ENCODE measurements at places on chromosomes 7 and 10.

GRCh38 chr7:18202315-18203045 lies 174.8 kb upstream of the PRPS1L1 start:
- DNase-seq, result no peak

- DNase-seq, result no peak
These were observed 43.2 kb downstream of the VAX1 start for GRCh38 chr10:117094856-117095255.

DNA sequence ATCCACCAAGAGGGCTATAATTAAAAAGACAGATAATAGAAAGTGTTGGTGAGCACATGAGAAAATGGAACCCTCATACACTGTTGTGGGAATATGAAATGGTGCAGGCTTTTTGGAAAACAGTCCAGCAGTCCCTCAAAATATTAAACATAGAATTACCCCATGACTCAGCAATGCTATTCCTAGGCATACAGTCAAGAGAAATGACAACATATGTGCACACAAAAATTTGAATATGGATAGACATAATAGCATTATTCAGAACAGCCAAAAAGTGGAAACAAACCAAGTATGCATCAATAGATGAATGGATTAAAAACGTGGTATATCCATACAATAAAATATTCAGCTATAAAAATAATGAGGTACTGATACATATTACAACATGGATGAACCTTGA lies 64.5 kb upstream of the GDF10 start:
- DNase-seq, result no peak

DNA sequence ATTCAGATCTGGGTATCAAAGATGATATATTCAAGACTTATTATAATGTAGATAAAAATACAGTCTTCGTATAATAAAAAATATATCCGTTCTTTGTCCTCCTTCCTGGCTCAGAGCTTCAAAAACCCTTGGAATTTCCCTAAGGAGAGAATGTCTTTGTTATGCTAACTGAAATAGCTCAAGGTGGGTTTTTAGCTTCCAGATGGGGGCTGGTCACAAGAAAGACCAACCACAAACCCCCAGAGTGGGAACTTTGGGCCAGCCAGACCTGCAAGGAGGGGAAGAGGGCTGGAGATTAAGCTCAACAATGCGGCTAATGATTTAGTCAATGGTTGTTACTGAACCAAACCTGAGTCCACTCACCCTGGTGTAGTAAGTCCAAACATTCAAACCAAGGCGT lies 196.4 kb downstream of the SDHAF3 start:
- DNase-seq, result no peak

- no peak for DNase-seq
These were observed 45.0 kb upstream of the MGAM2 start for GRCh38 chr7:142066536-142066935.

GRCh38 chr7:16594061-16594460 lies 51.5 kb downstream of the ANKMY2 start:
- DNase-seq, result no peak

DNA sequence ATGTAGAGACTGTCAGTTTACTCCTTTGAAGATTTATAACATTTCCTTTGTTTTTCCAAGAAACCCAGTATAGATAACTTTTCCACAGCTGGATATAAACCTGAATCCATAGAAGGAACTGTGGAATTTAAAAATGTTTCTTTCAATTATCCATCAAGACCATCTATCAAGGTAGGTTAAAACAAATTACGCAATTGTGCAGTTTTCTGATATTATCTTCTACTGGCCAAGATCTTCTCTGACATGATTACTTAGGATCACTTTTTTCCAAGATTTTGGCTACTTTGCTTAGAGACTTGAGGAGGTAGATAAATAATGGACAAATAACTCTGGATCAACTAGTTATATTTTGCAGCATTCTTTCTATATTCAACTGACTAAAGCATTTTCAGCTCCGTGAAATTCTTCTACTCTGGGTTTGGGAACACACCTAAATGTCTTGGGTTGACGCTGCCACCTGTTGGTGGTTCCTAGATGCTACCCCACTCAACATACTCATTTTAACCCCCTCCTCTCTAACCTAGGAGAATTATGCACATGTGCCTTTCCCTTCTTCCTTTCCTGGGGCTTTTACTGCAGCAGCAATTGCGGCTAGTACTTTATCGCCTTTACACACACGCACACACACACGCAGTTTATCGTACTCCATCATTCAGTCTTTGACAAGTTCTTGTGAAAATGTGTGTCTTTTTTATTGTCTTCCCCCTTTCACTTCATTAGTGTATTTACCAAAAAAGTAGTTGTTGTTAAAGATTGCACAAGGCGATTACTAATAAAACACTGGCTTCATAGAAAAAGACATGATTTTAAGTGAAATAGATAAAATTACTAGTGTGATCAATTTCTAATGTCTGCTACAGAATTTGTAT lies 32.7 kb downstream of the ABCB5 start:
- no peak for DNase-seq

DNA sequence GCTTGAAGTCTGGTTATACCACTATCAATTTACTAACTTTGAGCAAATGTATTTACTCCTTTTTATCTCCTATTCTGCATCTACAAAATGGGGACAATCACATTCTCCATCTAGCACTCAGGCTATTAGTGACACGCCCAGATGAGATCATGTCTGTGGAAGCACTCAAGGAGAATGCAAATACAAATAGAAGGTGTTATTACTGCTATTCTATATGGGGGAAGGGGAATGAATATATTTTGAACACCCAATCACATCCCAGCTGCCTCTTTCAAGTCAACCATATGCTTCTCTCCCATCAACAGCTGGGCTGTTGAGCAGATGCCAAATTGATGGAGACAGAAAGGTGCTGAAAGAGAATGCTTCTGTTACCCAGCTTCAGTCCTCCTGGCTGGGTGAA lies 23.5 kb downstream of the SGMS1 start:
- DNase-seq, result no peak

- DNase-seq, result no peak
These were observed 68.8 kb downstream of the OSBPL3 start for GRCh38 chr7:24911213-24911603.

- no peak for DNase-seq
These were observed 604 bp upstream of the CYP3A43 start for GRCh38 chr7:99827040-99827778.

- no peak for DNase-seq
These were observed 157.3 kb upstream of the ADCY1 start for GRCh38 chr7:45416846-45417245.

DNA sequence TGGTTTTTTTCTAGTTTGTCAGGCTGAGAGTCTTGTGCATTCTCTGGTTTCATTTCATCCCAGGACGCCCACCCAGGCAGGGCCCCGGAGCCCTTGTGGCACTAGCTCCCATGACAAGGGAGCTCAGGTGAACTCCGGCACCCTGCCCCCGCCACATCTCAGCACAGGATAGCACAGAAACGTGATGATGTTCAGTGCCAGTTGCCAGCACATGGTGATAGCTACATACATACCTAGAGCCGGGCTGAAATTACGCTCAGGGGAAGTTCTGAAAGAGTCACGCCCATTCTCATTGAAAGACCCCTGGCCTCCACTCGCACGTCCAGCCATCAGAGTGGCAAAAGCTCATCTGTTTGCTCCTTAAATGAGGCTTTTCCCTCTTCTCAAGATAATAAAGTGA lies 273.7 kb downstream of the PTPRN2 start:
- DNase-seq, result no peak

DNA sequence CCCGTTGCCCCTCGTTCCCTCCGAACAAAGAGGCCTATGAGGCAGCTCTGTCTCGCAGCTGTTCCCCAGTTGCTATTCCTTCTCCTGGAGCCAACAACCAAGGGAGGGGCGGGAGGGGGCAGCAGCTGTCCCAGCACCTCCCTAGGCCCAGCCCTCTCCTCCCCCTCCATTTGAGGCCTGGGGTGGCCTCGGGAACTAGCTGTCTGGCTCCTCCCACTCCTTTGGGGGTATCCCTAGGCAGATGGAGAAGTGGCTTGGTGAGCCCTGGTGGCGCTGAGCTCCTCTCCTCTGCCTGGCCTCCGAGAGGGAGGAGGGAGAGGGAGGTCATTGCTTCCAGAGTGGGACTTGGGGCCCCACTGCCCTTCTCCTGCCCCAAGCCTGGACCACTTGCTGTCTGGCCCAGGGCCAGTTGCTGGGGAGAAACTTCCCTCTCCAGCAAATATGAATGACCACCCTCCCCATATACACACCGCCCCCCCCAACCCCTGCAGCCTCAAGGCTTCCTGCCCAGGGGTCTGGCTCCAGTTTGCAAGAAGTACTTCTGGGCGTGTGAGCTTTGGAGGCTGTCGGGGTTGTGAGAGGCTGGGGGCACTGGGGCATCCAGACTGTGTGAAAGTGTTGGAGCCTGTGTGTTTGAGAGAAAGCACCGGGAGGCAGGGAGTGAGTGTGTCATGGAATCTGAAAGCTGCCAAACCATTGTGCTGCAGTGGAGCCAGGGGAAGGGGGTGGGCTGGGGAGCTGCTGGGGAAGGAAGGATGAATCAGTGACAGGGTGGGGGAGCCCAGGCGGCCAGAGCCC lies 3.1 kb downstream of the FLNC start:
- no peak for DNase-seq

- DNase-seq, result no peak
These were observed 26.5 kb downstream of the VWA2 start for GRCh38 chr10:114265392-114266053.

DNA sequence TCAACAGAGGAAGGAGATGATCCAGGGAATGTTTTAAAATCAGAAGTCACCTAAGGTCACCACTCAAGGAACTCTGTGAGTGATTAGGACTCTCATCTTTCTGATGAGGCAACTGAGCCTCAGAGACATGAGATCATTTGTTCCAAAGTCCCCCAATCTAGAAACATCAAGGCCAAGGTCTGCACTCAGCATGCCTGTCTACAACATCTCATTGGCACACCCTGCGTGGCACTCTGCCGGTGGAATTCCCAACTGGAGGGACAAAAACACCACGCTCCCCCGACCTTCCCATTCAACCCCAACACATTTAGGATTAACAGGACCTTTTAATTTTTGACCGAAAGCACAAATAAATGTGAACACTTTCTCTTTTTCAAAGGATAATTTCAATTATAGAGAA lies 31.4 kb downstream of the CPXM2 start:
- DNase-seq, result no peak

- no peak for DNase-seq
These were observed 231.7 kb downstream of the SKIDA1 start for GRCh38 chr10:21293518-21294356.

GRCh38 chr7:87494454-87494853 lies 19.0 kb upstream of the ABCB4 start:
- DNase-seq, result no peak

- no peak for DNase-seq
These were observed 104.1 kb upstream of the FERD3L start for GRCh38 chr7:19249281-19249680.

GRCh38 chr10:123042708-123043408 lies 34.1 kb downstream of the ACADSB start:
- DNase-seq, result no peak

GRCh38 chr10:110354322-110354766 lies 49.6 kb upstream of the SMNDC1 start:
- DNase-seq, result peak; percentile 59

DNA sequence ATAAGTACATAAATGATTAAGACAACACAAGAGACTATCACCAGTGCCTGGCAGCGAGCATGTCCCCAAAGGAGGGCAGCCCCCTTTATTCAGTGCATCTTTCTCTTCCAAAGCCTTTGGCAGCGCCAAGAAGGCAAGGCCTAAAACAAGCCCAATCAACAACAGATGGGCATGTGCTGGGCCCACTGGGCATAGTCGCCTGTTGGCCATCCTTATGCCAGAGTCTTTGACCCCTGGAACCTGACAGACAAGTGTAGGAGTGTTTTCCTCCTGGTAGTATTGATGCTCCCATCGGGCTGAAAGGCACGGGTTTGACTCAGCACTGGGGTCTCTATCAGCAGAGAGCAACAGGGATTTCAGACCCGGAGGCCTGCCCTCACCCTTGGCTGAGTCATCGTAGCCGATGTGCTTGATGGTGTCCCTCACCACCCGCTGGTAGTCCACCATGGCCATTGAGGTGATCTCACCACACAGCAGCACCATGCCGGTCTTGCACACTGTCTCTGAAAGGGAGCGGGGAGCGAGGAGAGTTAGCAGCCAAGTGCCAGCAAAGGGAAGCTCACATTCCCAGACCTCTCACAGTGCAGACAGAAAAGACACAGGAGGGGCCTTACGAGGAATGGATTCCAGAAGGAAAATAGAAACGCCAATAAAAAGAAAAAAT lies 5.8 kb downstream of the MAT1A start:
- DNase-seq, result no peak

DNA sequence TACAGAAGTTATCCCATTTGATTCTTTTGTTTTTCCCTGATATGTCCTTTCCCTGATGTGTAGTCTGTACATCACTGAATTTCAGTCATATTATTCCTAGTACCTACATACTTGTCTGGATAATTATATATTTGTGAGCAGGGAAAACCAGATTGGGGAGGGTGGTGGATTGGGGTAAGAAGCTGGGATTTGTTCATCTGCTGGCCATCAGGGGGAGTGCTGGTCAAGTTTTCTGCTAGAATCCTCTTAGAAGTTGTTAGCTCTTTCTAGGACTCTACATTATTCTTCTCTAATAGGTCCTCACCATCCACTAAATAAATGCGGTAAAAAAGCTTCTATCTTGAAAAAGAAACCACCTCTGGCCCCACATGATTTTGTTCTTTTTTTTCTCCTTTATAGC lies 232.7 kb upstream of the TAC1 start:
- DNase-seq, result no peak

DNA sequence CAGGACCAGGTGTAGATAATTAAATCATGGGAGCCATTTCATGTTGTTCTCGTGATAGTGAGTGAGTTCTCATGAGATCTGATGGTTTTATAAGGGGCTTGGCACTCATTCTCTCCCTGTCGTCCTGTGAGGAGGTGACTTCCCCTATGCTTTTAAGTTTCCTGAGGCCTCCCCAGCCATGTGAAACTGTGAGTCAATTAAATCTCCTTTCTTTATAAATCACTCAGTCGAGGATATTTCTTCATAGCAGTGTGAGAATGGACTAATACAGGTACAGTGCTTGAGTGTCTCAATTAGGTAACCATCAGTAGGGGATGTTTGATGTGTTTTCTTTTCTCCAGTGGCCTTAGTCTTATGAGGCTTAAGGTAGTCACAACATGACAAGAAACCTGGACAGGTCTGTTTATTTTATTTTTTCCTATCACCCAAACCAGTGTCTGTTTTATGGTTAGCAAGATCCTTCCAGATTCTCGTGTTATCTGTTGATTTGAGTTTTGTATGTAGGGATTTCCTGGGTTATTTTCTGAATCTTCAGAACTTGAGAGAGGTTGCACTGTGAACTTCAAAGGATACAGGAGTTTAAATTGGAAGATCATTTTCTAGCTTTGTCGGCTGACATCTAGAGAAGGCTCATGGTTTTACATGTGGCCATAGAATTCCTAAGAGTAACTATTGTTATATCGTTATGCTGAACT lies 32.1 kb downstream of the UMAD1 start:
- DNase-seq, result no peak

Measured in NK-92 treated with Interleukin-12 subunit alpha and Interleukin-12 subunit beta, amount 100 ng/mL, for 24 hours (cell line).